ENCODE measurements at places on chromosomes 3 and 15.

DNA sequence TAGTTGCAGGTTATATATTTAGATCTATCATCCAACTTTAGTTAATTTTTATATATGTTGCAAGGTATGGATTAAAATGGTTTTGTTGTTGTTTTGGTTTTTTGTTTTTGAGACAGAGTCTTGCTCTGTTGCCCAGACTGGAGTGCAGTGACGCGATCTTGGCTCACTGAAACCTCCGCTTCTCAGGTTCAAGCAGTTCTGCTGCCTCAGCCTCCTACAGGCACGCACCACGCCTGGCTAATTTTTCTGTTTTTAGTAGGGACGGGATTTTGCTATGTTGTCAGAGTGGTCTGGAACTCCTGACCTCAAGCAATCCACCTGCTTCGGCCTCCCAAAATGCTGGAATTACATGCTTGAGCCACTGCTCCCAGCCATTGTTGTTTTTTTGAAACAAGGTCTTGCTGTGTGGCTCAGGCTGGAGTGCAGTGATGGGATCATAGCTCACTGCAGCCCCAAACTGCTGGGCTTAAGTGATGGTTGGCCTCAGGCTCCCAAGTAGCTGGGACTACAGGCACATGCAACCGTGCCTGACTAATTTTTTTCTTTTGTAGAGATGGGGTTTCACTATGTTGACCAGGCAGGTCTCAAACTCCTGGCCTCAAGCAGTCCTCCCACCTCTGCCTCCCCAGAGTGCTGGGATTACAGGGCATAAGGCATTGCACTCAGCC lies 92.0 kb downstream of the ZNF609 start:
- no peak for DNase-seq

GRCh38 chr3:126850370-126851085 lies 132.4 kb upstream of the PLXNA1 start:
- DNase-seq, result no peak

GRCh38 chr3:23915537-23916108 lies 1.2 kb downstream of the NKIRAS1 start:
- DNase-seq, result no peak

DNA sequence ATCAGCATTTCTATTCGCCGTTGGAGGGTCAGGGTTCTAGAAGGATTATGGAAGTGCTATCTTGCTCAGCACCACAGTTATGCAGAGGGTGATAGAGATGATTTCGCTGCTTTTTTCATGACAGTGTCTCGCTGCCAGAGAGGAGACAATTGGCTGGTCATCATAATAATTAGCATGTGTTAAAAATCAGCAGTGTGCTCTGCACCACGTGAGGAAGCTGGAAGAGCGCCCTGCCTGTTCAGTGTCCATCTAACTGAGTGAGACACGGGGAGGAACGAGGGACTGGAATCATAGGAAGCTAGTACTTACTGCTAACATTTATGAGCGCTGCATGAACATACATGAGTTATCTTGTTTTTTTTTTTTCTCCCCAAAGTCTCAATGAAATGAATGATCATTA lies 116.2 kb upstream of the PLAAT1 start:
- DNase-seq, result no peak
